NCI-H1105 treated with DMSO at 0.1 percent for 48 hours (cell line): ENCODE measurements at places on chromosomes 3 and 15.

- no peak for DNase-seq
Measured at GRCh38 chr3:88057630-88058305, 1.0 kb downstream of the CGGBP1 start.

DNA sequence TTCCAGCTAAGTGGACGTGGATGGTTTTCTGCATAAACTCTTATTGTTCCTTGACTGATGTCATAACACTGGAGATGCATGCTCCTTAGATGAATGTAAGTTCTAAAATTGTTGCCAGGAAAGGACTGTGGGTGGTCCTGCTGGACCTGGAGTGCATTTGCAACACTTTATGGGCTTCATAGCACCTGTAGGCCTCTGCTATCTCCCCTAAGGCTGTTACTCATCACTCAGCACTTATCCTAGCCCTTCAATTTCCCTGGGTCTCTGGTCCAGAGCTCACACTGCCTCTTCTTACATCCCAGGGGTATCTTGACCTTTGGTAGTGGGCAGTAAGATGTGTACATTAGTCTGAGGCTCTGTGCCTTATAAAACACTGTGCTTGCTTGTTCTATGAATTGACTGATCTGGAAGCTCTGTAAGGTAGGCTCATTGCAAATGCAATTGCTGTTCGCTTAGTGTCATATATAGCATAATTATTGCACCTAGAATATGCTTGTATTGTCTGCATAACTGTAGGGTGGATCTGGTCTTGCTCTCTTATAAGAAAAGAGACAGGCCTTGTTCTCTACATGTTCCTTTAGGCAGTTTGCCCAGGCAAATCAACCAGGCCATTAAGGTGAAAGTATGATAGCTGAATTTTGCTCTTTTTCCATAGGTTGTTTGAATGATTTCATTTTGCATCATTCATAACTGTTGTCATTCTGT lies 35.8 kb downstream of the SLCO3A1 start:
- DNase-seq = no peak

DNA sequence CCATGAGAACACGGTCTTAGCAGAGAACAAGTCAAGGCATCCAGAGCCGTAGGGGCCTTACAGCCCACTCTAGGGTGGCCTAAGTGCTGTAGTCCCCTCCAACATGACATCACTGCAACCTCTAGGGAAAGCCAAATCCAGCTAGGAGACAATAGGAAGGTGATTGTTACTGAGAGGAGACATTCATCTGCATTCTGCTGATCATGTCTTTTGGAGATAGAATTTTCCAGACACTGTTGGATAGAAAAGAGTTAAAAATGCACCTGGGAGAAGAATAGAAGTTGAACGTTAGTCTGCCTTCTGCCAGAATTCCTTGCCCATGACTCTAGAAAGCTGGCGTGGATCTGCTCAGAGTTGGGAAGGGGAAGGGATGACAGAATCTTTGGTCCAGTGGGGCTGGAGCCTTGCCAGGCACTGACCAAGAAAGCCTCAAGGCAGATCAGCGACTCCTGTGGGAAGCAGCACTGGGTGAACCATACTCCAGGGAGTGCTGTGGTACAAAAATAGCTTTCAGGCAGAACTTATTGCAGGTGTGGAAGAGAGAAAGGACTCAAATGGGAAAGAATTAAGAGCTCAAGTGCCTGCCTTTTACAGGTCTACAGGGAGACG lies 44.8 kb upstream of the RAF1 start:
- no peak for DNase-seq

DNA sequence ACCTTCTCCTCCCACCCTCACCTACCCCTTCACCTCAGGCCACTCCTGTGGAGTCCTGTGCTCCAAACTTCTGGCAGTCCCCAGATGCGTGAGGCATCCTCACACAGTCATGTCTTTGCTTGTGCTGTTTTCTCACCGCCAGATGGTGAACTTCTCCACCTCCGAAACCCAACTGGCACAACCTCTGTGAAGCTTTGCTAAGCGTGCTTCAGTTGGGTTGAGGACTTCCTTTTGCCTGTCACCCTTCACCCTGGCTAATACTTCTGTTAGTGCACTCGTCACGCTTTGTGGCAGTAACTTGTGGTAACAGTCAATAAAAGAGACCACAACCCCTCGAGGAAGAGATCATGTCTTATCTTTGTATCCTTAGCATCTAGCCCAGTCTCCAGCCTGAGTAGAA lies 42.0 kb upstream of the SKOR1 start:
- no peak for DNase-seq

DNA sequence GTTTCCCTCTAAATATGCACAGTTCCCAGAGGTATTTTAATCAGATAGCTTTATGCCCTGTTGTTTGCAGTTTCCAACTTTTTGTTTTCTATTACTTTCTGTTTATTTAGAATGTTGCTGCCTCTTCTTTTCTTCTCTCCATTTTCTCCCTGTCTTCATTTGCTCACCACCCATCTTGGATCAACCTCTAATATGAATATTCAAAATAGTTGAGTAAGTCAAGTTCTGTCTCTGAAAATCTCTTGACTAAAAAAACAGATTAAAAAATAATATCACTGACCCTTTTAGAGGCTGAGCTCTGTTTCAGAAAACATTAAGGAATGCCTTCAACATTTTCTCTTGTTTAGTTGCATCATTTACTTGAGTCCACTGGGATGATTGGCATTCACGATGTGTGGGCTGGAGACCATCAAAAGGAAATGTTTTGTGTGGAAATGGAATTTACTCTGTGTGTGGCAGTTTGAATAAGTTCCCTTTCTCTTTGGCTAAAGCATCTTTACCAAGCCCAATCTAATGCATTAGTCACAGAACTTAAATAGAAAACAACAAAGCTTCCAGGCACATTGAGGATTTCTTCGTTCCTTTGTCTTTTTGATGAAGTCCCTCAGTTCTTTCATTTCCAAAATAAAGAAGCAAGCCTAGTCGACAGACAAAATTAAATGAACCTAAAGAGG lies 633.9 kb upstream of the TGFBR2 start:
- DNase-seq = no peak

DNA sequence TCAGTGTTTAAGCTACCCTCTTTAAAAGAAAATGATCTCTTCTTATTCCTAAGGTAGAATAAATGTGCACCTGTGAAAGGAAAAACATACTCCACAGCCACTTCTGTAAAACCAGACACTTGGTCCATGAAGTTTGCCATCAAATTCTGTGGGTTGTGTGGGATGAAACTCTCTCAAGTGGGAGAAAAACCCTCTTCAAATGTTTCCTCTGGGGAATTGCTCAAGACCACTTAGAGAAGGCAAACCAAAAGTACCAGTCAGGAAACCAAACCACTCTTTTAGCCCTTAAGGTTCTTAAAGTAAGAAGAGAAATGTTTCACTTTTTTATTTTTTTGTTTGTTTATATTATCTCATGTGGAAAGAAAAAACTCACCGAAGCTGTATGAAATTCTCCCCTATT lies 1.2 kb downstream of the COL8A1 start:
- no peak for DNase-seq

- DNase-seq = no peak
Measured at GRCh38 chr3:13263770-13264467, 156.2 kb downstream of the NUP210 start.

- DNase-seq = peak; percentile 44
Measured at GRCh38 chr3:69665026-69665737, 74.1 kb upstream of the MITF start.

- no peak for DNase-seq
Measured at GRCh38 chr3:168885028-168885427, 778.5 kb downstream of the MECOM start.

GRCh38 chr3:170054204-170054603 lies 16.4 kb downstream of the GPR160 start:
- peak; percentile 15 for DNase-seq

DNA sequence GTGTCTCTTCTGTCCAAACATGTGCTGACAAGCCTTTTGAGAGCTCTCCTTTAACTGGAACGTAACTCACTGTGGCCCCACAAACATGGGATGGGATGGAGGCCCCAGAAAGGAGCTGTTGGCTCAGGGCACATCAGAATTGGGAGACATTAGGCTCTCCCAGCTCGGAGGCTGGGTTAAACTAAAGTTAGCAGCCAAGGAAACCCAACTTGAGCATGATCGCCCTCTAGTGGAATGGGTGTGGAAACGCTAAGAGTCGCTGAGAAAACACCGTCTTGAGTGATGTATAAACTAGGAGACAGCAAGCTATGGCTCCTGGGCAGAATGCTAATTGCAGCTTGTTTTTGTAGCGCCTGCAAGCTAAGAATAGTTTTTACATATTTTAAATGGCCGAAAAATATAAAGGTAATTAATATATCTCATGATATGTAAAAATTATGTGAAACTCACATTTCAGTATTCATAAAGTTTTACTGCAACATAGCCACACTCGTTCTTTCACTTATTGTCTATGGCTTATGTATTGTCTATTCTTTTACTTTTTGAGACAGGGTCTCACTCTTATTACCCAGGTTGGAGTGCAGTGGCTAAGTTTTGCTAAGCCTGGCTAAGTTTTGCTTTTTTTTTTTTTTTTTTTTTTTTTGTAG lies 138.8 kb upstream of the HACD2 start:
- peak; percentile 92 for DNase-seq

DNA sequence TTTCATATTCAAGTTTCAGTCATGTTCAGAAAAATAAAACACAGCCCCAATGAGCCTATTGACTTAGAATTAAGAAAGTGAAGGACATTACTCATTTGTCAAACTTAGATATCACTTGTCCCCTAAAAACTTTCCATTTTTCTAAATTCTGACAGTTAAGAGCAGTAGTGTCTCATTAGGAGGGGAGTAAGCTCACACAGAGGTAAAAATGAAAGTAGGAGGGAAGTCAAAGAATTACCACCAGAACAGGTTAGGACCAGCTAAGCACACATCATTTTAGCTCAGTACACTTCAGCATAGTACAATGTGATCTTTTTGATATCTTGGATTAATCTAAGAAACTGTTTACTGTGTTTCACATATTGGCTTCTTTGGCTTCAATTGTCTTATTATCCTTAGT lies 64.3 kb downstream of the OSTN start:
- DNase-seq = no peak

- peak; percentile 17 for DNase-seq
Measured at GRCh38 chr3:120147072-120147871, 53.0 kb upstream of the GSK3B start.

DNA sequence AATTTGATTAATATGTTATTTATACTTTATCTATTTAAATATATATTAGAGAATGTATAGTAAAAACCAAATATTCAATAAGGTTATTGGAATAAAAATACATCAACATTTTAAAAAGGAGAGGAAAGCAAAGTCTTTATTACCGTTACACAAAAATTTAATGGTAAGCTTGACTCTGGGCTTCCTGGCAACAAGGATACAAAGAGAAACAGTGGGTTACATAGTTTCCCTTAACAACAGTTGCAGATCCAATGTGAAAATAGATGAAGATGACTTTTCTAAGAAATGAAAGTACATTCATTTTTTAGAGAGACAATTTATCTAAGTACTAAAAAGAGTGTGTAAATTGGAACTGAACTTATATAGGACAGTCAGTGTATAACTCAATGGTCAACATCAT lies 6.0 kb upstream of the PHLDB2 start:
- DNase-seq = no peak

DNA sequence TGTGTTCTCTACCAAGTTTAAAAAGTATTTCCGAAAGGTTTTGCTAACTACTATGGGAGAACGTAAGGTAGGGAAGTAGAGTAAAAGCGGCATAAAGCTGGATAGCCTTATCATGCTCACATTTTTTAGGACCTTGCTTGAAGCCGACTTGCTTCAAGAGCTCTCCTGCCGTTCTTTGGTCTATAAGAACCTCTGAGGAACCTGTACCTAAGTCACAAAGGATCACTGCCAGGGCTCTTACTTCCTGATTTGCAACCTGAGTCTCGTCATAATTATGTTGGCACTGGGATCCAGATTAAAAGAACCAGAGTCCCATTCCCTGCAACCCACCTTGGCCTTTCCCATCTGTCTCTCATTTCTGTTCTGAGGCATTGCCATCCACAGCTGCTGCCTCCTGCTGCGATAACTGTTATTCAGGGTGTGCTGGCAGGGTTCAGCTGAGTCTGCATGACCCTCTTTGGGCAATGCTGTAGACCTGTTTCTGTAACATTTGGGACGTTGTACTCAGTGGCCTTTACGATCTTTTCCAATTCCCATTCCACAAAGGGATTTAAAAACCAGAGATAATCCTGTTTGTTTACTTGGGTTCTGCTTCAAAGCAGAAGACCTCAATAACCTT lies 131.0 kb upstream of the UMPS start:
- no peak for DNase-seq

DNA sequence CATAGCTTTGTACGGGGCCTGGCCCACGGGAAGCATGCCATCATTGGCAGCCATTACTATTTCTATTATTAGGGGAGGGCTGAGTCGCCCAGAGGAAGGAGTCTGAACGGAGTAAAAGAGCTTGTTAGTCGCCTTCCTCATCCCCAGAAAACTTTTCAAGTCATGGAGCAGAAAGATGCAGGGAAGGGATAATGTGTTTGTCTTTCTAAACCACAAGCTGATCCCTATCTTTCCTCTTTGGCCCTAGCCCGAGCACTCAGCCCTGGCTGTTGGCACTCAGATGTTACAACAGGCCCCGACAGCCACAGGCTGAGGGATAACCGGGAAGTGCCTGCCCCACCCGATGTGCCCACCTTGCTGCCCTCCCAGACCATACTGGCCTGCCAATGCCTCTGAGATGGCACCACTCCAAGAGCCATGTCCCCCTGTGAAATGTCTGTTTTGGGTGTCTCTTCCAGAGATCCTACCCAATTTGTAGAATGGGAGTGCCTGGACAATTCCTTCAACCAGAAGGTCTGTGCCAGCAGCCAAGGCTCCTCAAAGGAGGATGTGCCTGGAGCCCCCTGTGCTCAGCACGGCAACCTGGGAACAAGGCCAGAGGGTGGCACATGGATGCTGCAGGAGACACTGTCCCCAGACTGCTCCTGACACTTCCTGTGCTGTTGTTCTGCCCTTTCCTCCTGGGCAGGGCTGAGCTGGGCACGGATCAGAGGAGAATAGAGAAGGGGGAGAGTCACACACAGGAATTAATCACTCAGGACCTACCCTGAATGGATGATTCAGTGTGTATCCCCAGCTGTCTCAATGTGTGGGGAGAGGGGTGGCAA lies 10.8 kb downstream of the PAK6 start:
- no peak for DNase-seq

- peak; percentile 66 for DNase-seq
Measured at GRCh38 chr3:181687731-181688130, 24.0 kb upstream of the SOX2 start.

DNA sequence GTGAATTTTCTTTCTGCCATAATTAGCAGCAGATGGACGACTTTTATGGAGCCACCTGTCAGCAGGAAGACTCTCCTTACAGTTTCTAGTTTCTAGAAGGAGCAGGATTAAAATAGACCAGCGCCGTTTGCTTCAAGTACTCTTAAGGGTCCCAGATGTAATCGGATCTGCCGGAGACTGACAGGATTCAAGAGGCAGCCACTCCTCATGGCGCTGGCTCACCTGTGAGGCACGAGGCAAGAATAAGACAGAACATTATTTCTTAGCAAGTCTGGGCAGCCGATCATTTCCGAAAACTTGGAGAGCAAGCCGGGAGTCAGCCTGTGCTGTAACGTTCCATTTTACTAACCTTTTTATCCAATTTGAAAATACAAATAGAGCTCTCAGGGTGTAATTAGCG lies 410.4 kb upstream of the RORA start:
- DNase-seq = peak; percentile 98

- DNase-seq = no peak
Measured at GRCh38 chr15:66017000-66017399, 147.7 kb downstream of the RAB11A start.

GRCh38 chr3:139481116-139481515 lies 4.8 kb upstream of the RBP2 start:
- DNase-seq = no peak
